ENCODE measurements at places on chromosomes 12 and 14. TPM values are rescaled to one million over a fixed set of nuclear protein-coding genes. Genes with fewer than 3 reads are reported as not detected.

The GLIPR1L1 gene
- total RNA-seq: not detected

DNA sequence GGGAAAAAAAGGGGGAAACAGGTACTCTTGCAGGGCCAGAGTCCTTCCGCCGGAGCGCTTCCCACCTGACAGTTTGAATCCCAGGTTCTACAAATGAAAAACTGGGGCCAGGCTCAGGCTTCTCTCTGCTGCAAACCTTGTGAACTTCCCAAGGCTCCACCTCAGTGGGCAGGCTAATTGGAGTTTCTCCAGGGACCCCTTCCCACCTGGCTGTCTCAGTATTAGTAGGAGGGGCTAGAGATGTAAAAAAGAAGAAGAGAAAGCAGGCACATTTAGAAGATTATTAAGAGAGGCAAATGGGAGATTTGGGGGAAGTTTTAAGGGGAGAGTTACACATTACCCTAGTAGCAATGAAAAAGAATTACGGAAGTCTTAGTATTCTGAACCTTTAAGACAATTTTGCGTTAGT is 20.0 kb upstream of the CLEC2D start:
- DNase-seq: no peak

- DNase-seq: no peak
These were observed 572 bp upstream of the ACSS3 start for GRCh38 chr12:81077329-81077685.

DNA sequence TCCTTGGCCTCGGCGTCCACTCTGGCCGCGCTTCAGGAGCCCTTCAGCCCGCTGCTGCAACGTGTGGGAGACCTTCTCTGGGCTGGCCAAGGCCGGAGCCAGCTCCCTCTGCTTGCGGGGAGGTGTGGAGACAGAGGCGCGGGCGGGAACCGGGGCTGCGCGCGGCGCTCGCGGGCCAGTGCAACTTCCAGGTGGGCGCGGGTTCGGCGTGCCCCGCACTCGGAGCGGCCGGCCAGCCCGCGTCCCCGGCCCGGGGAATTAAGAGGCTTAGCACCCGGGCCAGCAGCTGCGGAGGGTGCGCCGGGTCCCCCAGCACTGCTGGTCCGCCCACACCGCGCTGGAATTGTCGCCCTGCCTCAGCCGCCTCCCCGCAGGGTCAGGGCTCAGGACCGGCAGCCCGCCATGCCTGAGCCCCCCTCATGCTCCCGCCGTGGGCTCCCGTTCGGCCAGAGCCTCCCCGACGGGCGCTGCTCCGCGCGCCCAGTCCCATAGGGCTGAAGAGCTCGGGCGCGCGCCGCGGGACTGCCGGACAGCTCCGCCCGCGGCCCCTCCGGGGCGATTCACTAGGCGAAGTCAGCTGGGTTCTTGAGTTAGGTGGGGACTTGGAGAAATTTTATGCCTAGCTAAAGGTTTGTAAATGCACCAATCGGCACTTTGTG is 673.9 kb downstream of the SLC16A7 start:
- DNase-seq: no peak

- DNase-seq: no peak
These were observed 20.3 kb upstream of the SYCP3 start for GRCh38 chr12:101759396-101760047.

The CEBPE gene
- total RNA-seq: not detected

The PLBD1 gene
- 12.1 TPM for total RNA-seq

The EML5 gene
- 5.6 TPM for total RNA-seq
